ENCODE measurements at places on chromosomes 11 and 22.

- peak; percentile 71 for DNase-seq
Observed at GRCh38 chr11:40388097-40388818, 1071.2 kb downstream of the LRRC4C start.

GRCh38 chr22:34975721-34976120 is 90.2 kb upstream of the ISX start:
- peak; percentile 9 for DNase-seq

- peak; percentile 67 for DNase-seq
Observed at GRCh38 chr11:86047275-86047991, 21.5 kb downstream of the PICALM start.

DNA sequence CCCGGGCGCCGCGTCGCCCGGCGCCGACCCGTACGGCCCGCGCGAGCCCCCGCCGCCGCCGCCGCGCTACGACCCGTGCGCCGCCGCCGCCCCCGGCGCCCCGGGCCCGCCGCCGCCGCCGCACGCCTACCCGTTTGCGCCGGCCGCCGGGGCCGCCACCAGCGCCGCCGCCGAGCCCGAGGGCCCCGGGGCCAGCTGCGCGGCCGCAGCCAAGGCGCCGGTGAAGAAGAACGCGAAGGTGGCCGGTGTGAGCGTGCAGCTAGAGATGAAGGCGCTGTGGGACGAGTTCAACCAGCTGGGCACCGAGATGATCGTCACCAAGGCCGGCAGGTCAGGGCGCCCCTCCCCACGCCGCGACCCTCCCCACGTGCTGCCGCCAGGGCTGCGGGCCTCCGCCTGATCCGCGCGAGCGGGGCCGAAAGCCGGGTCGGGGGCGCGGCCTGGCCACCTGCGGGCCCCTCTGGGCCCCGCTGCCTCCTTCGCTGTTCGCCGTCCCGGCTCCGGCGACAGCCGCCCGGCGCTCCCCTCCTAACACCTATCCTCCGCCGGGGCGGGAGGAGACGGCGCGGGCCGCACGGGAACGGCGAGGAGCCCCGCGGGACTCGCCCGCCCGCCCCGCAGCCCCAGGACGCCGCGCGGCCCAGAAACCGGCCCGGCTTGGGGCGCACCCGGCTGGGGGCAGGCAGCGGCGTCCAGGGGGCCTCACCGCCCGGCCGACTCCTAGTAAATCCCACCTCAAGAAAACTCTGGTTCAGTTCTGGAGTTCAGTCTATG is 560 bp downstream of the TBX1 start:
- no peak for DNase-seq

GRCh38 chr11:7098235-7098832 is 9.5 kb downstream of the RBMXL2 start:
- DNase-seq, result peak; percentile 52

GRCh38 chr11:39661890-39662289 is 1797.6 kb downstream of the LRRC4C start:
- no peak for DNase-seq

DNA sequence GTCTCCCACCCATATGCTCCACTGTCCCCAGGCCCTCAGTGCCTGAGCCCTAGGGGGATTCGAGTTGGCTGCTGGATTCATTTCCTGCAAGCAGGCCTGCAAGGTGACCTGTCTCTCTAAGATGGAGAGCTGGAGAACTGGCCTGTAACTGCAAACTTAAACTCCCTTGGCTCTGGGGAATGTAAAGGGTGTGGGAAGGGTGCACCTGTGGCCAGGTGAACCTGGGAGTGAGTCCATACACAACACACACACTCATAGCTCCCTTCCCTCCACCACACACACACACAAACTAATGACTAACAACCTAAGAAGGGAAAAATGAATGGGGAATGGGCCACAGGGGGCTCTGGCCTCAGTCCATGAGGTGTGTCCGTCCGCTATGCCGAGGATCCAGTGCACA is 14.5 kb downstream of the SMTNL1 start:
- DNase-seq, result no peak

GRCh38 chr11:66743271-66743968 is 14.4 kb upstream of the SPTBN2 start:
- DNase-seq, result no peak

DNA sequence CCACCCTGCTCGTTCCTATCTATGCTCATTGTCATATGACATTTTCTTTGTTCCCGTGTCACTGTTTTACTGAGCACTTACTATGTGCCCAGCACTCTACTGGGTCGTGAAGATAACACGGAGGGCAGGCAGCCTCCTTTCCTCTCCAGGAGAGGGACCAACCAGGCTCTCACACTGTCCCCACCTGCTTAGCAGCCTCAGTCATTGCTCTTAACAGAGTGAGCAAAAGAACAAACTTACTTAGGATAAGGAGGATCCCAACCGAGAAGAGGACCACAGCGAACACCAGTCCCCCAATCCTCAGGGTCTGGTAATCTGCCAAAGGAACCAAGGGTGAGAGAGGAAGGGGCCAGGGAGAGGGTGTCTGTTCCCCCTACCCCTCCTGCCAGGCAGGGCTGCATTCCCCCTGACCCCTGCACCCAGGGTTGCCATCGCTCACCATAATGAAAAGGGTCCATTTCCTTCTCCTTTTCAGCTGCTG is 17.0 kb upstream of the FXYD2 start:
- no peak for DNase-seq

DNA sequence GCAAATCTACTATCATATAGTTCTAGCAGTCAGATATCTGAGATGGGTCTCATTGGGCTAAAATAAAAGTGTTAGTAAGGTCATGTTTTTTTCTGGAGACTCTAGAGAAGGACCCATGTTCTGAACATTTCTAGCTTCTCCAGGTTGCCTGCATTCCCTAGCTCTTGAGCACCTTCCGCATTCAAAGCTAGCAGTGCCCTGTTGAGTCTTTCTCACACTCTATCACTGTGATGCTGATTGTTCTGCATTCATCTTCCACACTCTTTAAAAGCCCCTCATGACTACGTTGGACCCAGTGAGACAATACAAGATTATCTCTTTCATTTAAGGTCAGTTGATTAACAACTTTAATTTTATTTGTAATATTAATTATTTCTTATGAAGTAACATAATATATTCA is 433.3 kb upstream of the CHORDC1 start:
- DNase-seq, result no peak

DNA sequence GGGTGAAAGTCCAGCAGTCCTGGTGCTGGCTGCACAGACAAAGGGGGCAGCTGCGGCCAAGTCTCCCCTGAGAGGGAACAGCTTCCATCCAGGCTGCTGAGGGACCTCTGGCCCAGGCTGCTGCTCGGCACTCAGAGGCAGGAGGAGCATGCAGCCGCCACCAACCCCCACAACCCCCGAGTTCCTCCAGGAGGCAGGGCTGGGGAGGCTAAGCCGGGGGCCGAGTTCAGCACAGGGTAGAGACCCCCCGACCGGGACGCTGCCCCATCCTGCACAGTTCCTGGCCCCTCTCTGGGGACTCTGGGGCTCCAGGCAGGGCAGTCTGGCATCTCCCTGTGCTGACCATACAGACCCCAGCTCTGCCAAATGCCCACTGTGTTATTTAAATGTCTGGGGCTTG is 20.2 kb downstream of the IGSF9B start:
- no peak for DNase-seq

DNA sequence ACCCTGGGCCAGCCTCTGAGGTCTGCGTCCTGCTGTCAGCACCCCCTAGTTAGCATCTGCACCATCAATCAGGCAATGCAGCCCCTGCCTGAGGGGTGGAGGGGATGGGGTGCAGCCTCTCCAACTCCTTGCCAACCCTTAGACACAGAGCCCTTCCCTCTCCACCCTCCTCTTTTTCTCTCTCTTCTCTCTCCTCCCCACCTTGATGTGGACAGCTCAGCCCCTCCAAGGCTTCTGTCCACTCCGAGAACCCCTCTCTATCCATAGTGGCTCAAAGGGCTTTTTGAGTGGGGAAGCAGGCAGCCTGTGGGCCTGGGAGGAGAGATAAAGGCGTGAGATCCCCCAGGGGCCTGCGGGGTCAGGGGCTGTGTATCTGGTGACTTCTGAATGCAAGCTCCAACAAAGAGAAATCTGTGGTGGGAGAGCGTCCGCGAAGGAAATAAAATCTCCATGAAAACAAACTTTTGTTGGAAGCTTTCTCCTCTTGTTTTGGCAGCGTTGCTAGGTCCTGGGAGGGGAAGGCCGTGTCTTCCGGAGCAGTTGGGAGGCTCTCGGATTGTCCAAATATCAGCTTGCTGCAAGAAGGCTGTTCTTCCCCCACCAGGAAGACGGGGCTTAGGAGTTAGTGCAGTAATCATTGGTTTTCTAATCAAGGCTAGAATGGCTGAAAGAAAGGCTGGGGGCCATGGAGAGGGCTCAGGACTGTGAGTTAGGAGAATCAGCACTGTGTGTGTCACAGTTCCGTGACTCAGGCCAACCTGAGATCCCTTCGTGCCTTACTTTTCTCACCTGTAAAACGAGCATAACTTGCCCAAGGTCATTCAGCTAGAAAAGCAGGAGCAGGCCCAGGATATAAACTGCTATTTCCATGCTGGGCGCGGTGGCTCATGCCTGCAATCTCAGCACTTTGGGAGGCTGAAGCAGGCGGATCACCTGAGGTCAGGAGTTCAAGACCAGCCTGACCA is 50.3 kb downstream of the PKNOX2 start:
- DNase-seq, result no peak

GRCh38 chr11:94543695-94544645 is at the start of gene FUT4:
FUT4 (plus strand) TSS chr11:94543921; CDS start chr11:94544134, 213 bp downstream.
- peak; percentile 83 for DNase-seq

- no peak for DNase-seq
Observed at GRCh38 chr11:59842316-59842715, 3.0 kb downstream of the CBLIF start.

DNA sequence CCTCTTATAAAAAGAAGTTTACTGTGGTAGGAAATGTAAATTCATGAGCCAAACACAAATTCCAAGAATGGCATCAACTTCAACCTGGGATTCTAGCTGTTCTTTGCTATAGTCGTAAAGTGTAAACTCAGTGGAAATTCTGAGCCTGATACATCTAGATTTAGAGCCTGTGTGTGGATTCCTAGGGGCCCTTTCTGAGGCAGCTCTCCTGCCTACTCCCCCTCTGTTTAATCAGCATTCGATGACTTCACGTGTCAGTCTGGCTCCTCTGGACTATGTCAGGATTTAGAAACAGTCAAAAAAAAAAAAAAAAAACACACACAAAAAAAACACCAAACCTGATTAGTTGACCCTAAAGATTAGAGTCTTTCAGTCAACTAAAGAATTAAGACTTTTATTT is 93.1 kb upstream of the SC5D start:
- no peak for DNase-seq

GRCh38 chr22:49999063-49999945 is 13.3 kb downstream of the IL17REL start:
- DNase-seq, result no peak

DNA sequence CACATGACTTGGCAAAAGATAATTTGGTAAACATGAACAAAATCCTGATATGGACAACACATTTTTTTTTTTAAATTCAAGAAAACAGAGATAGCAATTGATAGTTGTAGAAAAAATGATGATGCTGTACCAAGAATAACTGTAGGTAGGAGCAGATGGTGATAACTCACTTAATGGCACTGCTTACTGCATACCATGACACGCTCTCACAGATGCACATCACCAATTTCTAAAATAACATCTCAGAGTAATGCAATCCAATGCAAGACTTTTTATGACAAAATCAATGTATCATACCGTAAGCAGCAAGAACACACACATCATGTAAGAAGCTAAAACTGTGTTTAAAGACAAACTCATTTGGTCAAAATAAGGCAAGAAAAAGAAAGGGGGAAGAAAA is 96.2 kb downstream of the LARGE2 start:
- DNase-seq, result no peak

DNA sequence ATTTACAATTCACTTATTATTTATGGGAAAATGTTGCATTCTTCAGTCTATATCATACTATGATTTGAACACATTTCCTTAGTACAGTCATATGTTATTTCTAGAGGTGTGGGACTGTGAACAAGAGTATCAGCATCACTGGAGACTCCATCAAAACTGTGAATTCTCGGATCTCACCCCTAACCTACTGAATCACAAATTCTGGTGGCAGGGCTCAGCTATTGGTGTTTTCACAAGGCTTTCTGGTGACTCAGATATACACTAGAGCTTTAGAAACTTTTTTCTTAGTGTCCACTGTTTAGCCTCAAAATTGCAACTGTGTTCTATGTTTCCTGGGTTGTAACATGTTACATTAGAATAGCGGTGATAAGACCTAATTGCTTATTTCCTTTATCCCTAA is 352.9 kb upstream of the DDI1 start:
- peak; percentile 13 for DNase-seq

GRCh38 chr11:97908354-97908753 is 1112.4 kb upstream of the CNTN5 start:
- no peak for DNase-seq
